ENCODE measurements at places on chromosomes 12 and 14.

DNA sequence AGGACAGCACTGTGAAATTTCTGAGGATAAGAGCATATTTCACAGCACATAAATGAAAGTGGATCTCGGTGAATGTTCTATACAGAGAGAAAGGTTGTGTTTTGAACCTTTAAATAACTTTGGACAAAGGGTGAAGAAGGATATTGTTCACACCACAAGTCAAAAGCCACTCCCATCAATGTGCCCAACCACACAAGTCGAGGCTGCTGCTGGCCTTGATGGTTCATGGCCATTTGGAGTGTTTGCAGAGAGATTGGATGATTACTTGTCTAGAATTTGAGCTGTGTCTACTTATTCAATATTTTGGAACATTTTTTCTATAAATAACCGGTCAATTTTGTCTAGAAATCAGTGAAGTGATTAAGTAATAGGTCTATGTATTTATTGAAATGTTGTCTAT is 121.2 kb downstream of the HMGA2 start:
- no peak for DNase-seq

DNA sequence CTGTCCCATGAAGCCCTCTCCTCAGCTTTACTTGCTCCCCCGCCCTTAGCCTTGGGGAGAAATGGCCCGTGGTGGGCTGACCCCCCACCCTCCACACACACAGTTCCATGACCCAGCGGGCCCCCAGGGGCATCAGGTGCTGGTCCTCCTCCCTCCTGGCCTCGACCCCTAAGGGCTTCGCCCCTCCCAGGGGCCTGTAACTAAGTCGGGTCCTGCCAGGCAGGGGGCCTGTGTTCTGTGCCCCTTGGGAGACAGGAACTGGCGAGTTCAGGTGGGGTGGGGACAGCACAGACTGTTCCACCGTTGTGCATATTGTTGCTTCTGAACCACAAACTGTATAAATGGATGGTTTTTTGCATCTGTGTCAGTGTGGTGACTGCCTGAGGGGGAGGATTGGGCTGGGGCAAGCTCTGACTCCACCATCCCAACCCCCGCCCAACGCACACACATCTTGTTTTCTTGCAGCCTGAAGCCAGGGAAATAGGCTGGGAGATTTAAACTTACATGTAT is 8.8 kb downstream of the TAMALIN start:
- DNase-seq: no peak

DNA sequence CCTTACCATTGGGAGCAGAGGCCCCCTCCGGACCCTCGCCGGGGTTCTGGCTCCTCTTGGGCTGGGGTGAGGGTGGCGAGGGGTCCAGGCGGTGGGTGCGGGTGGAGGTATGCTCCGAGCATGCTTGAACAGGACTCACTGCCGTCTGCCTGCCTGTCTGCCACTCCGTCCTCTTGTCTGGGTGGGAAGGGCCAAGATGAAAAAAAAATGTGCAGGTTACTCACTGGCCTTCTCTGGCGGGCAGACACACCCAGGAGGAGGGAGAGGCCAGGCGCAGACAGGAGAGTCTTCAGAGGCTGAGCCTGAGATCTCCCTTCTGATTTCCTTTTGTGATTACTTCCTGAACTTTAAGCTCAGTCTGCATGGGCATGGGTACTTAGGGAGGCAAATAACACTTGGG is 76.1 kb downstream of the STON2 start:
- DNase-seq: no peak

GRCh38 chr12:125280482-125281377 is 215.5 kb downstream of the AACS start:
- no peak for DNase-seq

DNA sequence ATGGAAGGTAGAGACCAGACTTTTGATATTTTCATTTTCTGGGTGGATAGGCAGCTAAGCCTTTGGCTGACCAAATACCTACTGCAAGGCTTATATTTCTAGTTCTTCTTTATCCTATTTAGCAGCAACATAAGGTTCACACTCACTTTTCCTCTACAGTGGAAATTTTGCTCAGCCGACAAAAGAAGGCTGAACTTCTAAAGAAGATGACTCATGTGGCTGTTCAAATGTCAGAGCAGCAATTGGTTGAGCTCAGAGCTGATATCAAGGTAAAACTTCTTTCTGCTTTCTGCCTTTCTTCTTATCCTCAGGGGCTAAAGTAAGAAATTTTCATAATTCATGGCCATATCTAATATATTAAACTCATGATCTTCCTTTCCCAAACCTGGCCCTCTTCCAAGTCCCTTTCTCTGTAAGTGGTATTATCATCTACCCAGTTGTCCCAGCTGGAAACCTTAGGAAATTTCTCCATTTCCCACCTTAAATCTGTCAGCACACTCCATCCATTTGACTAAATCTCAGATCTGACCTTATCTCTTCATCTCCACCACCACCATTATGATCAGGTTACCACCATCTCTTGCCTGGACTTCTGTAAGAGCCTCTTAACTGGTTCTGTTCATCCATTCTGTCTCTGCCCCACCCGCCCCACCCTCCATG is 19.8 kb upstream of the KCNH3 start:
- no peak for DNase-seq

- no peak for DNase-seq
Observed at GRCh38 chr12:31868965-31869364, 90.2 kb upstream of the RESF1 start.

DNA sequence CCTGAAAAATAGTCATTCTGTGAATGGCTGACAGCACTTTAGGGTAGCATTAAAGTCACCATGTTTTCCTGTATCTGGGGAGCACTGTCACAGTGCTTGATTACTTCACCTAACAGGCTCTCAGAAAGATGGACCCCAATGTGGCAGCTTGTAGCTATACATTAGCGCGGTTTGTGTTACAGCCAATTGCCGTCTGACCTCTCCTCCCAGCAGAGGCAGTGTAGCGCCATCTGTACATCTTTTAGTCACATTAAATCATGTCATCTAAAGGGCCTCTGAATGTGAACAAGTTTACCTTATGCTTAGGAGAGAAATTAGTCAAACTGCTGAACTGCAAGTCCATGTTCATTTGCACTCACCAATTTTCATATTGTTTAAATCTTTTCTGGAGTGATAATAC is 113.7 kb downstream of the LMO3 start:
- DNase-seq: no peak

GRCh38 chr12:120085920-120086645 is 30.5 kb downstream of the RAB35 start:
- no peak for DNase-seq

DNA sequence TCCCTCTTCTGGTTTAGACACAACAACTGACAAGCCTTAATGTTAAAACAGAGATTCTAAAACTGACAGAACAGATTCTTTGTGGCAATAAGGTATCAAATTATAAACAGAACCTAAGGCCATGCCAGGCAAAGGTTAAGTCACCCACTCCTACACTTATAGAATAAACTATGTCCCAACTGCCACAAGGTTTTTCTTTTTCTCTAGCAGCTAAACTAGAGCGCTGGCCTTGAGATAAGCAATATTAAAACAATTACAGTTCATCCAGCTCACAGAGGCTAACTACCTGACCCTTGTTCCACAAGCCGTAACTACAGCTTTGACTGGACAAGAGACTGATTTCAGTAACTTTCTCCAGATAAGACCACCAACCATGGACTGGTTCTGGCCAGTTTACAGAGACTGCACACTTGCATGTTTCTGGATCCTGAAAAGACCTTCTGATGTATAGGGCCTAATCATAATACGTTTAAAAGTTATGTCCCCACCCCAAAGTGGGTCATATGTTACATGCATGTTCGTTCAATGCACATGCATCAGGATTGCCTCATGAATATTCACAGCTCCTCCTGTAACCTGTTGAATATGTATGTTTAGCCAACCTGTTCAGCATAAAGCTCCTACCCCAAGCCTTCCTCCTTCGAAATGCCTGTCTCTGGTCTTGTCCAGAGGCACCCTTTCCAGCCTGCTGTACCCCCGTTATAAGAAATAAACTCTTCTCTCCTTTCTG is 61.9 kb upstream of the VASH1 start:
- DNase-seq: no peak

Data from natural killer cell treated with Interleukin-12 subunit alpha and Interleukin-12 subunit beta and Interleukin-15 and Interleukin-18, amount 100 ng/mL, for 72 hours (primary cell).